ENCODE measurements at places on chromosomes 2 and 18.
A peak's percentile ranks its signal among the peaks of the same experiment; 100 is the strongest.

GRCh38 chr2:149562324-149562723 is 25.3 kb downstream of the MMADHC start:
- DNase-seq, result peak; percentile 48

DNA sequence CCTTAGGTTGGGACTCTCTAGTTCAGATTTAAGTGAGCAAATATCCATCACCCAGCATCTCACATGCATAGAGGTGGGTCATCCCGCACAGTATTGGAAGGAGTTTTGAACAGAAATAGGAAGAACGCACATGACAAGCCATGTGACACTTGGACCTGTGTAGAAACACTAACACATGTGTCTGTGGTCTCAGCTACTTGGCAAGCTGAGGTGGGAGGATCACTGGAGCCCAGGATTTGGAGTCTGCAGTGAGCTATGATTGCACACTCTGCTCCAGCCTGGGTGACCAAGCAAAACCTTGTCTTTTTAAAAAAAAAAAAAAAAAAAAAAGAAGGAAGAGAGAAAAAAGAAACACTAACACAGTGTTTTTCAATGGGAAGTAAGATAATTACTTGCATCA is 5.4 kb upstream of the MTCL1 start:
- peak; percentile 63 for DNase-seq

DNA sequence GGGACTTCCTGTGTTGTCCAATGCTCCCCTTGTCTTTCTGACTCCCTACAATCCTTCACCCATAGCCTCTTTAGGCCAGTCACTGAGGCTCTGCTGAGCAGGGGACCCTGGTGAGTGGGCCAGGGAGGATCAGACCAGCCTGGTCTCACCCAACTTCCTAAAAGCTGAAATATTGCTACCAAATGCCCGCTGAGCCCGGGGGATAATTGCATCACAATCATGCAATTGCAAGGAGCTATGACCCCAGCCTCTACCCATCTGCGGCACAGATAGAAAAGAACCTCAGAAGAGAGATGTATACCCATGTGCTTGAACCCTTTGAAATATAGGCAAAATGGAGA is 3.7 kb upstream of the SP100 start:
- no peak for DNase-seq

- DNase-seq, result no peak
Observed at GRCh38 chr2:218472988-218473387, 54.1 kb downstream of the VIL1 start.

DNA sequence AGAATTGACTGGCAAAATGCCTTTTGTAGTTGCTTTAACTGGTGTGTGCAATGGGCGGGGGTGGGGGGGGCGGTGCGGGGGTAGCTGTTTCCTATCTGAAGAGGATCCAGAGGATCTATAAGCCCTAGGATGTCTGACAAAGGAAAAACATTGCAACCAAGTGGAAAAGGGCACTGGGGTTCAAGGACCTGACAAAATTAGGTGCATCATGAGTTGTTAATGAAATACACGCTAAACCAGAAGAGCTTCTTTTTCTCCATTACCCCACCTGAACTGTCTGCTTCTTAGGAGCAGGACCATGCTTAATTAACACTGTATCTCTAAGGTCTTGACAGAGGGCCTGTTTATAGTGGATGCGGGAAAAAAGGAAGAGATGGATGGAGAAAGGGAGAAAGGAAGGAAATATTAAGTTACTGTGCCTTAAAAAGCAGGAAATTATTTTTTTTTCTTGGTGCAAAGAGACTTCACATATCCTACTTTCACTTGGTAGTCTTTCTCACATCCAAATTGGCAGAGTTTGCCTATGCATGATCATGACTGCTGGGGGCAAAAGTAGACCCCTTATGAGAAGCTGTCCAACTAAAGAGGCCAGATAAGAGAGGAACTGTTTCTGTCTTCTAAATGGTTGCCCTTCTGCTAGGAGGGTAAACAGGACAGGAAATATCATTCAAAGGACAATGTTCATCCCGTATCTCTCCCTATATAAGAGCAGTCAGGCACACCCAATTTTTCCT is 4.6 kb downstream of the RND3 start:
- no peak for DNase-seq

DNA sequence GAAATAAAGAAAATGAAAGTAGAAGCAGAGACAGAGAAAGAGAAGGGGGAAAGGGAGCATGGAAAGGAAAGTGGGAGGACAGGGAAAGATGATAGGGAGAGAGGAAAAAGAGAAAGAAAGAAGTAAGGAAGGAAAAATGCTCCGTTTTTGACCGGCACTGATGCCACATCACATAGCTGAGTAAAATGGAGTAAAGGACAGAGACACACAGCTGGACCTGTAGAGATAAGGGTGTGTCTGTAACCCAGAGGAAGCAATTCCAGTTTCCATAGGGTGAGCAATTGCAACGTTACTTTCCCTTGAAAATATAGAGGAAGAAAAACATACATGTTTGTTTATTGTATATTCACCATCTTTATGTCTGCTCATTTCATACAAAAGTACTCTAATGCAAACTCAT is 1866.9 kb upstream of the PIK3C3 start:
- DNase-seq, result peak; percentile 67

- DNase-seq, result peak; percentile 83
Observed at GRCh38 chr2:219510512-219511135, 3.7 kb upstream of the ASIC4 start.

DNA sequence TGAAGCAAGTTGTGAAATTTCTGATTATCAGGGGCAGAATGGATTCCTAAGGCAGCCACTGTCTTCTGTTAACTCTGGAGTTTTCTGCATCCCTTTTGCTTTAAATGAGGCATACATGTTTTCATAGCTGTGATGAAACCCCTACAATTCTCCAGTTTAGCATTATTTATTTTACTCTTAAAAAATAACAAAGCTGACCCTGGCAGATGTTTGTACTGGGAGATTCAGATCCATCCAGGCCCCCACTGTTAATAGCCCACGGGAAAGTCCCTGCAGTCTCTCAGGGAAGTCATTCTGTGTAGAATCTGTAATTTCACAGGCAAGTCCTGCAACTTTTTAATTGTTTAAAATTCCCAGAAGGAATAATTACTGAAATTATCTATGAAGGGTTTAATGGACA is 353 bp upstream of the SULT1C4 start:
- DNase-seq, result no peak

DNA sequence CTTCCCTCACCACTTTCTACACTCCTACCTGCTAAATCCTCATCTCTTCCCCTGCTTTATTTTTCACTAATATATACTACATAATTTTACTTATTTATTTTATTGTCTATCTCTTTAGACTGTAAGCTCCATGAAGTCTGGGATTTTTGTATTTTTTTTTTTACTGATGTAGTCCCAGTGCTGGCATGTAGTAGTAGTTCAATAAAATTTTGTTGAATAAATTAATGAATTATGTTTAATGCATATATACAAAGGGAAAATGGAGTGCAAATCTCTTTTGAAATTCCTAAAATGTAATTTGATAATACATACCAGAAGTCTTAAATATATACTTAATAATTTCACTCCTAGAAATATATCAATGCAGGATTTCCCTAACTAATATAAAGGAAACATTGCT is 7.1 kb upstream of the NABP1 start:
- DNase-seq, result no peak

DNA sequence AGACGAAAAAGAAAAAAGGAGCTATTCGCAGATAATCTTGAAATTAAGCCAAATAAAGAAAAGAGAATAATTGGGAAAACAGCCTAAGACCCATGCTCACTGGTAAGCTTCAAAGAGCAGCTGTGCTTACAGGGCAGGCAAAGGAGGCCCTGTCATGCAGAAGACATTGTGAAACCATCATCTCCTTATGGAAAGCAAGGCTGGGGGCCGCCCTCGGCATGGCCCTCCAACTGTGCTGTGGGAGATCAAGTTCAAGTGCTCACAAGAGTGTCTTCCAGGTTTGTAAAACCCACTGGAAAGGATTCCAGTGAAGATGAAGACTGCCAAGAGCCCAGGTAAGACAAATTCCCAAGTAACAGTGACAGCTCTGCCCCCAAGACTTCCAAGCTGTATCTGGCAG is 32.2 kb downstream of the ACVR1 start:
- DNase-seq, result no peak

GRCh38 chr2:177028296-177028695 is 184.3 kb upstream of the HNRNPA3 start:
- DNase-seq, result no peak

DNA sequence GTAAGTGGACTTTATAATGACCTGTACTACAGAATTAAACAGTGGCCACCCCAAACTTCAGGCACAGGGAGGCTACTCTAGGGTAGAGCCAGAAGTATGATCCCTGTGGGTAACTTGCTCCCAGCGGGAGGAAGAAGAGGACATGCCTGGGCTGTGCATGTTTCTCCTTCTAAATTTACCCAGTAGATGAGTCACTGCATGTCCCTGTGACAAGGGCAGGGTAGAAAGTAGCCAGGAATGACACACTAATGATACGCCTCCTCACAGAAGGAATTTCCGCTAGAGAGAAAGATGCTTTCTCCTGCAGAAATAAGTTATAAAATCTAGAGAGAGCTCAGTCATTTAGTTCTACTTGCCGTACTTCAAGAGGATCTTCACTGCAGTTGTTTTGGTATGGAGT is 7.5 kb downstream of the ACYP2 start:
- DNase-seq, result no peak

GRCh38 chr2:71618327-71619113 is 165.2 kb downstream of the DYSF start:
- no peak for DNase-seq

DNA sequence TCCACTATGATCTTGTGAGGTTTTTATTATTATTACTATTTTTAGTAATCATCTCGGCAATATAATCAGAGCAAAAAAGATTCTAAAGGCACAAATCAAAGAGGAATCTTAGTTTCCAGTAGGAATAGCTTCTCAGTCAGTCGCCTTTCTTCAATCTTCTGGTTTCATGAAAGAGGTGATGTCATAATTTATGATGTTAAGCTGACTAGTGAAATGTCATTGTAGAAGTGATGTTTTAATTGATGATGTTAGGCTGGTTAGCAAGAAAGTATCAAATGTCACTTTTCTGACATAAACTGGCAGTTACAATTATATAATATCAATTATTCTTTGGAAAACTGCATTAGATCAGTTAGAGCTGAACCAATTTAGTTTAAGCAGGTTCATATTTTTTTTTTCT is 476.7 kb upstream of the ETAA1 start:
- no peak for DNase-seq

- peak; percentile 99 for DNase-seq
Observed at GRCh38 chr2:159286709-159287441, 372 bp upstream of the WDSUB1 start.

- DNase-seq, result no peak
Observed at GRCh38 chr2:170362313-170362870, 184.4 kb downstream of the MYO3B start.

- peak; percentile 51 for DNase-seq
Observed at GRCh38 chr2:105969552-105969951, 224.5 kb downstream of the UXS1 start.

DNA sequence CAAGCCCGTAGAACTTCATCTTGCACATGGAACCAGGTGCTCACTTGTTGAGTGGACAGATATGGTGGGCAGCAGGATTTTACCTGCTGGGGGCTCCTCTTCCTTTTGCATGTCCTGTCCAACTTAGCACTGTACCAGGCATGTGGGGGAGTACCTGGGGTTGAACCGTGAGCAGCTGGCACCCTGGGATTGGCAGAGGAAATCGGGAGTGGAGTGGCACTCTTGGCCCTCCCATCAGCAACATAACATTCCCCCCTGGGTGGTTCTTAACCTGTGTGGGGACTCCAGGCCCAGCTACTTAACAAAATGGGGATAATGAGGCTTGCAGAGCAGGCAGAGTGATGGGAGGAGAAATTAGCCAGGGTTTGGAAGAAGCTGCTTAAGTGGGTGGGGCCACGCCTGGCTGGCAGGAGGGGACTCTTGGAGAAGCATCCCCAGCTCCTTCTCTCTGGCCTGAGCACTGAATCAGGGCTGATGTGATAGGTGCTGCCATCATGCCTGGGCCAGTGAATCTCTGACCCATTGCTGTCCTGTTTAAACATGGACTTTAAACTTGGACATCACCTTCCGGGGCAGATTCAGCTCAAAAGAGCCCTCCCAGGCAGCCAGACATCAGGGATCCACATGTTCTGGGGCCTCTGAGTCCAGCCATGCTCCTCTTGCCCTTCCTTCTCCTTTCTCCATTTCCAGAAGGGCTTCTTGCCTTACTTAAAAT is 15.5 kb downstream of the FOSL2 start:
- DNase-seq, result no peak

GRCh38 chr18:62437235-62438017 is 85.4 kb upstream of the ZCCHC2 start:
- no peak for DNase-seq

DNA sequence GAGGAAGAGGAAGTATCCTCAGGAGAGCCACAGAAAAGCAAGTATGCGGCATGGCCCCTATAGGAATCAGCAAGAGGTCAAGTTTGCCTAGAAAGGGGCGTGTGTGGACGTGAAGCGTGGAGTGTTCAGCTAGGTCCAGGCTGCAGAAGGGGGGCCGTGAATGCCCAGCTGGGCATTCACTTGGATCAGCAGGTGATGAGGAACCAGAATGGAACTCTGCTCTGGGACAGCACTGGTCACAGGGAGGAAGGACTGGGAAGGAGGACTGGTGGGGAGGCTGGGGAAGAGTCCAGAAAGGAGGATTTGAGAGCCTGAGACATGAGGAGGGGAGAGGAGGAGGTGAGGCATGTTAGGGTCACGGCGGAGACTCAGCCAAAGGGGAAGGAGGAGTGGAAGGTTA is 19.8 kb downstream of the STAT1 start:
- DNase-seq, result no peak

DNA sequence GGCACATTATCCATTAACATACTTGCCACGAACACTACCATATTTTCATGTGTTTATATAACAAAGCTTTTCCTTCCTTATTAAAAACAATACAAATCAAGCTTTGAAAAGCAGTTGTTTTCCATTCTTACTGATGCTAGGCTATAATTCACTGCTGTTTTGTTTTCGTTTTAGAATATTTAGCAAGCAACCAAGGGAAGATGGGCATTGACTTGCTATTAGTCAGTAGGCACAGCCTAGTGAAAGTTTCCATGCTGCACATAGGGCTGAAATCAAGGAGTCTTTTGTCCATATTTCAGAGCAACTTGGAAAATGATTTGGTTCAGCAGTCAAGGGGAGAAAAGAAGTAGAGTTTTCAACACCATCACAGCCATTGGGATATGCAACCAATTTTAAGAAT is 31.3 kb downstream of the BCL2 start:
- DNase-seq, result no peak

GRCh38 chr2:136135921-136136906 is 18.3 kb upstream of the CXCR4 start:
- DNase-seq, result peak; percentile 65

GRCh38 chr18:73714466-73714865 is 433.2 kb downstream of the FBXO15 start:
- DNase-seq, result no peak

- no peak for DNase-seq
Observed at GRCh38 chr2:25470806-25471205, 129.1 kb upstream of the DNMT3A start.

- DNase-seq, result no peak
Observed at GRCh38 chr2:20438334-20439192, 8.3 kb upstream of the RHOB start.

DNA sequence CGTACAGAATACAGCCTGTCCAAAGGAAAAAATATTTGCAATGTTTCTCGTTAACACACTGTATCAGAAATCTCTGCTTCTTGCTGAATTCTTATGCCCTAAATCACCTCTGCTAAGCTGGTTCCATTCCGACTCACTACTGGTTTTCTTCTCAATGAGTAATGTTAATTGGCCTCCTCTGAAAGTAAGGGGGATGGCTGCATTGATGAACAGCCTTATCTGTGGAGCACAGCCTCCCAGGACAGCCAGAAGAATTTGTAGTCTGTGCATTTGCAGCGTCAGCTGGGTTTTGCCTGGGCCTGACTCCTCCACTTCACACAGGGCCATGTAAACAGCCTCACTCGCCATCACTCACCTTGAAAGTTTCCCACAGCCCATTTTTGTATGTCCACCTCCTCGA is 127.7 kb downstream of the RNF152 start:
- peak; percentile 72 for DNase-seq
